ENCODE measurements at places on chromosomes 6 and 20. TPM values are rescaled to one million over a fixed set of nuclear protein-coding genes. Genes with fewer than 3 reads are reported as not detected.

The PACSIN1 gene
- total RNA-seq: under 0.01 TPM

The CST4 gene
- total RNA-seq: 0.32 TPM

The RNF144B gene
- total RNA-seq: 0.97 TPM

The SNAP25 gene
- total RNA-seq: 8.6 TPM

The MUC21 gene
- total RNA-seq: not detected

The PHACTR3 gene
- not detected for total RNA-seq

The SLC22A16 gene
- total RNA-seq: not detected

The PACRG gene
- 0.97 TPM for total RNA-seq

The LAMA4 gene
- total RNA-seq: 197 TPM

The RIPPLY2 gene
- not detected for total RNA-seq

The FOXA2 gene
- not detected for total RNA-seq

The HMGN4 gene
- total RNA-seq: 74.1 TPM

The SCUBE3 gene
- total RNA-seq: 10.0 TPM

The LPIN3 gene
- 5.6 TPM for total RNA-seq

The PEX7 gene
- 7.4 TPM for total RNA-seq

The KHDC1 gene
- total RNA-seq: 3.9 TPM

The HLA-DQA1 gene
- not detected for total RNA-seq

The TSPYL1 gene
- total RNA-seq: 114 TPM

Data from fibroblast of villous mesenchyme (primary cell).